ENCODE measurements at places on chromosomes 3 and 15.
A peak's percentile ranks its signal among the peaks of the same experiment; 100 is the strongest.

DNA sequence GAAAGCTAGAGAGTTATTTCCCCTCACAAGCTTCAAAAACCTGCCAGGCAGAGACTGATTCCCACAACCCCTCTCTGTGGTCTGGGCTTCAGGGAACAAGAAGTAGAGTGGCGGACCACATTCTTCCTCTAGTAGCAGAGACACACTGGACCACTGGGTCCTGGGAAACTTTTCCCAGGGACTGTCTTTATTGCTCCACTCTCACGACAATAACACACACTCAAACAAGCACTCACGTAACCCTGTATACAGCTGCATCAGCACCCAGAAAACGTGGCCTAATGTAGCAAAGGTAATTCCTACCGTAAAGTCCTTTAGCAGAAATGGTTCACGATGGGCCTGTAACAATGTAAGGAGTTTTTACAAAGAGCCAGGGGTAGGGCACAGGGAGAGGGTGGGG is 27.6 kb downstream of the CPOX start:
- no peak for DNase-seq

- no peak for DNase-seq
Measured at GRCh38 chr3:72441284-72441994, 406.8 kb downstream of the SHQ1 start.

DNA sequence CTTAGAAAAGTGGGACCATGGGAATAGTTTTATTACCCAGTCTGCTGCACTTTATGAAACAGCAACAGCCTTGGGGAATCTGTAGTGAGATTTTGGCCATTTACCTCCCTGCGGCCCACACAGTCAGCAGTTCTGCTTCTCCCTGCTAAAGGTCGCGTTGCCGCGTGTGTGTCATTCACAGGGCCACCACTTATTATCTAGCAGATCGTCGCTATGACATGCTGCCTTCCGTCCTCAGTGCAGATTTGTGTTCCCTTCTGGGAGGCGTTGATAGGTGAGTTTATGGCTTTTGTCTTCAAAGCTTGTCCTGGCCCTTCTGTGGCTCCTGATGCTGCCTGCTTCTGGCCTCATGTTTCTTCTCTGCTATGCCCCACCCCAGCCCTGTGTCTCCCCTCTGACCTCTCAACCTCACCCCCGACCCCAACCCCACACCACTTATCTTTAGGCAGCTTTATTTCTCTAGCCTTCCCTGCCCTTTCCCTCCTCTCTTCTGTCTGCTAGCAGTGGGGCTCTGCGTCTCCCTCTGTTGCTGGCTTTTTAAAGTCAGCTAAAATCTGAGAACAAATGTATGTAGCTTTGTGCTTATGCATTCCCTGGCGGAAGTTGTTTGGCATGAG is 30.1 kb downstream of the DIS3L start:
- DNase-seq, result no peak

DNA sequence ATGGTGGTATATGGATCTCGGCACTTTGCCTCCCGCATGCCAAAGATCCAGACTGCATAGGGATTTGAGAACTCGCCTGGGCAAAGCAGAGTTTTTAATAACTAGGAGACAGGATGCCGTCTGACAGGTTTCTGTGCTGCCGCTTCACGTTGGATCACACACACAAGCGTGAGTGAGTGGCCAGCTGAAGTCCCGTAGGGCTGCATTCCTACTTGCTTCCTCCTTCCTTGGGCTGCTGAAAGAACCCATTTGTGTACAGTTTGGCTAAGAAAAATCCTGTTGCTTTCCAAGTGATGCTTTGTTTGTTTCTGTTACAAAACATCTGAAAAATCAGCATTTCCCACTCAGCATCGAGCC is 604.3 kb upstream of the CFAP20DC start:
- peak; percentile 5 for DNase-seq

- DNase-seq, result no peak
Measured at GRCh38 chr3:49992326-49992725, 52.4 kb downstream of the RBM6 start.

DNA sequence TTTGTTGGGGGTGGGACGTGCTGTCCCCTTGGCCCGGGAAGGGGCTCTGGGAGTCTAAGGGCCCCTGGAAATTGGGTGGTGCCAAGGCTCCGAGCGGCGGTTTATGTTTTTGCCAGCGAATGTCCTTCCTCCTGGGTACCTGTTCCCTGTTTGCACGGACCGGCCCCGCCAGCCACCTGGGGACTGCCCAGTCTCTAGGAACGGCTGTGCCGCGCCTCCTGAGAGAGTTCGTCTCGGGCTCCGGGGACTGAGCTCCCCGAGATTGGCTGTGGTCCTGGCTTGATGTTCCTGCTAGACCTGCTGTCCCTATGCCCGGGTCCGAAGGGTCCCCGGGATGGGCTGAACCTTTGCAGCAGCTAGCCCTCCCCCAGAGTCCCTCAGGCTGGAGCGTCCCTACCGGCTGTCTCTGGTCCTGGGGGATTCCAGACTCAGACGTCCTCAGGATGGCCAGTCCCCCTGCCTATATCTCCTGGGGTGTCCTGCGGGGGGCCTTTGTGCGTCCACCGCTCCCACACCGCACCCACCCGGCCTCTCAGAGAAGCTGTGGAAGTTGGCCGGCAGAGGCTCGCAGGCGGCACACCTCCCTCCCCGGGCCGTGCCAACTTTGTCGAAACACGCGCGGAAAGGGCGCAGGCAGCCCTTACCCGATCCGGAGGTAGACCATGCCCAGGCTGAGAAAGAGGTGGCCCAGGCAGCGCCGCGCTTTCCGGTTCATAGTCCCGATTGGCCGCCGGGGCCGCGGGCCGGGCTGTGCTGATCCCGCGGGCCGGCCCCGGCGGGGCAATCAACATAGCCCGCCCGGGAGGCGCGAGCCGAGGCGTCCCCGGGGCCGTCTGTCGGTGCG is 547 bp downstream of the WNT7A start:
- no peak for DNase-seq

DNA sequence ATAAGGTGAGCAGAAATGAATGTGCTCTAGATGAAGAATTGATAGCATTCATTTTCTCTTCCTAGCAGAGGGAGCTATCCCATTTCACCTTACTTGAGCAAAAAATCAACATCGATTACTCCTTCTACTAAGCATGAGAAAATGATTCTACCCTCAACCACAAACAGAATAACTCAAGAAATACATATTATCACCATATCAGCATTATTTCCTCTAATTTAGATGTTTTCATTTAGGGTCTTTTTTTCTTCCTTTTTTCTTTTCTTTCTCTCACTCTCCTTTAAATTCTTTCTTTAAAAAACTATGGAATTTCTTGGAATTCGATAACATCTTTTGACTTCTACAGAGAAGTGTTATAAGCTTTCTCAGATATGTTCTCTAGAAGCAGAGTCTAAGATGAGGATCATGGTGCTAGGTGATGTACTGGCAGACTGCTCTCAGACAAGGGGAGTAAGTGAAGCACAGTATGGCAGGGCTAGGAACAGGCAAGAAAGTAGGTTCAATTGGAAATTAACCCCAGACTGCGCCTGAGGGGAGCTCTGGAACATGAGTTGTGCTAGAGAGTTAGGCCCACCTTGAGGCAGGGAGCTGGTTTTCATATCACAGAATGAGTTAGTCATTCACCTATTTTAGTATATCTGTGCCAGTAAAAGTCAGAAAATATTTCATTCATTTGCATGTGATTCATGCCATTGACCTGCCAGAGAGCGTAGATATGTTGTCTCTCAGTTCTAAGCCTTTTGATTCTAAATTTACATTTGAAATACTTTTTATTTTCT is 279.2 kb upstream of the KCNH8 start:
- no peak for DNase-seq

Measured in fibroblast of skin of abdomen (primary cell).